Ascending aorta (tissue), 2 donors: ENCODE measurements at places on chromosomes 11 and 22. TPM values are rescaled to one million over a fixed set of nuclear protein-coding genes. Genes with fewer than 3 reads are reported as not detected.

DNA sequence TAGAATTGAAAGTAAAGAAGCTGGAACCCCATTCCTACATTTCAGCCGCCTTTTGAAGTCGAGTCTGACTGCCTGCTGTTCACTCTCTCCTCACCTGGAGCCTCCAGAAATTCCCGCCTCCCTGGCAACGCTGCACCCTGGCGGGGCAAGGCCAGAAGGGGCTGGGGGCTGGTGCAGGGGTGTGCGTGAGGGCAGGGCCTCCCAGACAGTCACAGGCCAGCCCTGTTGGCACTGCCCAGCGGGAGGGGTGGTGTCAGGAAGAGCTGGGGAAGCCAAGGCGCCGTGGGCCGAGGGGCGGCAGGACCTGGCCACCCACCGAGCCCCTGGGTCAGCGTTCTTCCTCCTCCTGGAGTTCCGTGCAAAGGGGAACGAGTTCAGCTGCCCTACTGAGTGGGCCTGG, 123.2 kb downstream of the KCNQ1OT1 start:
- no peak for DNase-seq

DNA sequence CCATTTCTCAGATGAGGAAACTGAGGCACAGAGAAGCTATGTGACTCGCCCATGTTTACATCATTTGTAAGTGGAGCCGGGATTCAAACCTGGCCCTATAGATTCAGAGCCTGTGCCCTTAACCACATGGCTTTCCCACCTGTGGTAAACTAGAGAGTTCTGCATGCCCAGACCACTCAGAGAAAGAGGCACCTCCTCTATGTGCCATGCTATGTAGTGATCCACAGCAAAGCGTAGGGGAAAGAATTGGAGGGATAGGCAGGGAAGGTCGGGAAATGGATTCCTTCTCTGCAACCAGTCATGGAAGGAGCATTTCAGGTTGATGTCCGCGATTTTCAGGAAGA, 15.4 kb upstream of the POU2AF2 start:
- DNase-seq, result no peak

Gene GLYAT
- total RNA-seq, result not detected

Gene JHY
- total RNA-seq, result 1.3 TPM

Gene MICALL1
- total RNA-seq, result 43.9 TPM

Gene SRSF8
- total RNA-seq, result 42.0 TPM

GRCh38 chr11:115585361-115586024, 81.3 kb upstream of the CADM1 start:
- no peak for DNase-seq

Gene MUC15
- not detected for total RNA-seq

GRCh38 chr22:25077964-25078363, 121.7 kb upstream of the CRYBB3 start:
- DNase-seq, result no peak

DNA sequence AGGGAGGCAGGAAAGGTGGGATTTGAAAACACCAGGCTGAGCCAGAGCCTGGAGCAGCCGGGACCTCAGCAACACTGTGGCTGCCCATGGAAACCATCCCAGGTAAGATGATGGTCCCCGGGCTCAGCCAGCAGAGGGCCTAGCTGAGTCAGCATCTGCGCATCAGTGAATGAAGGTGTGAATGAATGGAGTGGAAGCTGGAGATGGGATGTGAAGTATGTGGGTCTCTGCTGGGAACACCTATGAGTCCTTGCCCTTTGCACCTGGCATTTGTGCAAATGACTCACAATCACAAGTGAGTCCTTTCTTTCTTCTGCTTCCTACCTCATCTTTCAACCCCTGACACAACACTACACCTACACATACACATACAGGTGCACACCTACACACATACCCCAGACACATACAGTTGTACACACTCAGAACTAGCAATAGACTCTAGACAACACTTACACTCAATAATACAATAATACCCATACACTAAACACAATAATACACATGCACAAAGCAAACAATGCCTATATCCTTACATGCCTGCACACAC, 62.8 kb upstream of the PRDM11 start:
- no peak for DNase-seq

GRCh38 chr22:45240810-45241631, at the start of gene KIAA0930:
KIAA0930 (minus strand) TSS chr22:45240894; CDS start chr22:45240703, 191 bp downstream.
- peak; percentile 54 for DNase-seq

Gene CRYBA4
- total RNA-seq, result not detected

GRCh38 chr11:85394283-85394682, 232.9 kb downstream of the DLG2 start:
- no peak for DNase-seq

DNA sequence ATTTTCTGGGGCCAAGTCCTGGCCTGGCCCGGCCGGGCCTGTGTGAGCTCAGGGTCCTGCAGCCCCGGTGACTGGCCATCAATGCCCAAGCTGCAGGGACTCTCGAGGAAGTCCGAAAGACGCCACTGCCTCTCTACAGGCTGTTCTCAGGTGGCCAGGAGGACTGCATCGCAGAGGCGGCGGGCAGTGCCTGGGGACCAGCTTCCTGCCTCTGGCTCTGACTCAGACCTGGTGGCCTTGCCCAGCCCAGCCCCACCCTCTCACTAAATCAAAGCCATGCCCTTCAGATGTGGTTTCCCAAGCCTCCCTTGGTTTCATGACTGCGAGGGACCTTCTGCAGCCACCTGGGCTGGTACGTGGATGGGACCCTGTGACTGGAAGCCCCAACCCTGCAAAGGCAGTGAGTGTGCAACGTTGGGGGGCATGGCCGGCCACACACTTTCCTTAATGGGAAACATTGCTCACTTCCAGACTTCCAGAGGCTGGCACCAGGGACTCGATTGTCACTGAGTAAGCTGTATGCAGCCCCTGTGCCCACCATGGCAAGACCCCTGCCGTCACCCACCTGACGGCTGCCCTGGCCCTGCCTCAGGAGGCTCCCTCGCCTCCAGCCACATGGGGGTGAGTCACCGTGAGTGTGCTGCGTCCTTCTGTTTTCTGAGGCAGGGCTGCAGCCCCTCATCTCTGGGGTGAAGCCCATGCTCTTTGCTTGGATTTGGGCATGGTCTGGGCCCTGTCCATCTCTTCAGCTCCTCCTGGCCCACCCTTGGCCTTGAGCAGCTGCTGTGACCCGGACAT, 6.0 kb upstream of the FGF3 start:
- DNase-seq, result no peak

GRCh38 chr11:109981031-109981636, 112.1 kb upstream of the ZC3H12C start:
- DNase-seq, result no peak

DNA sequence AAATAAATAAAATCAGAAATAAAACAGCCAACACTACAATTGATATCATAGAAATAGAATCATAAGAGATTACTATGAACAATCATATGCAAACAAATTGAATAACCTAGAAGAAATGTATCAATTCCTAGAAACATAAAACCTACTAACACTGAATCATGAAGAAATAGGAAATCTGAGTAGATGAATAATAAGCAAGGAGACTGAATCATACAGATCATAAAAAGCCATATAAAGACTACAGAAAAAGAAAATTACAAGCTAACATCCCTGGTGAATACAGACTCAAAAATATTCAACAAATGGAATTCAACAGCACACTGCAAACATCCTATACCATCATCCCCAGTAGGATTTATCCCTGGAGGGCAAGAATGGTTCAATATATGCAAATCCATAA, 135.6 kb downstream of the SBF2 start:
- no peak for DNase-seq

- DNase-seq, result no peak
Observed at GRCh38 chr11:2508793-2509192, 64.0 kb downstream of the KCNQ1 start.

Gene RAPSN
- not detected for total RNA-seq

- DNase-seq, result no peak
Observed at GRCh38 chr11:50298182-50298988, 265.7 kb downstream of the OR4C45 start.

Gene IFTAP
- total RNA-seq, result 7.1 TPM

- no peak for DNase-seq
Observed at GRCh38 chr11:124101737-124102136, 13.5 kb upstream of the VWA5A start.

Gene TRIM48
- total RNA-seq, result not detected

Gene LUZP2
- 0.11 TPM for total RNA-seq

Gene ZNF70
- 5.2 TPM for total RNA-seq

- no peak for DNase-seq
Observed at GRCh38 chr11:1546536-1547466, 25.3 kb downstream of the DUSP8 start.

- DNase-seq, result no peak
Observed at GRCh38 chr11:71525188-71525937, 1.7 kb upstream of the KRTAP5-7 start.

- no peak for DNase-seq
Observed at GRCh38 chr11:63816732-63817131, 3.5 kb downstream of the SPINDOC start.

- DNase-seq, result peak; percentile 90
Observed at GRCh38 chr11:235997-236773, at the start of gene SIRT3. SIRT3 (minus strand) TSS chr11:236342; CDS start chr11:236328, 14 bp downstream.

Gene SCO2
- total RNA-seq, result not detected

GRCh38 chr11:8156877-8157276, 11.9 kb downstream of the RIC3 start:
- DNase-seq, result no peak

GRCh38 chr11:85811624-85812023, 683 bp upstream of the SYTL2 start:
- DNase-seq, result no peak

- no peak for DNase-seq
Observed at GRCh38 chr11:69797156-69797555, 22.0 kb upstream of the FGF4 start.

Gene PLEKHA7
- total RNA-seq, result 9.5 TPM

GRCh38 chr11:117807482-117808327, 10.7 kb upstream of the DSCAML1 start:
- peak; percentile 86 for DNase-seq

Gene MYBPC3
- total RNA-seq, result not detected

Gene TBX10
- total RNA-seq, result not detected

Gene API5
- 21.0 TPM for total RNA-seq

DNA sequence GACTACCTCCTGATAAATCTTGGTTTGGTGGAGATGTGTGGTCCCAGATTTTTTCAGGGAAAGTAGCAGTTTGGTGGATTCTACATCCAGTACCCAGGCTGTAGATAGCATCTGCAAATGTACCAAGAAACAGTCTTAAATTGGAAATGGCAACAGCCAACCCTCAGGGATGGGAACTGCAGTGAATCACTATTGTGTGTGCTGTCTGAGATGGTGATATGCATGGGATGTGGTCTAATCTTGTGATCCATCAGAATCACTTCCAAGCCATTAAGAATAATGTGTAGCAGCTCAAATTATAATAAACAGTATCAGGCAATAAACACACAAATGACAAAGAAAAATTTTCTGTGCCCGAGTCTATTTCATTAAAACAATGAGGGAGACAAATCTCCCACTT, 3.4 kb downstream of the OLFML1 start:
- DNase-seq, result no peak

Gene FGF3
- total RNA-seq, result not detected

- DNase-seq, result no peak
Observed at GRCh38 chr11:1025410-1026162, 10.9 kb downstream of the MUC6 start.
